ENCODE measurements at places on chromosomes 4 and X. TPM values are rescaled to one million over a fixed set of nuclear protein-coding genes. Genes with fewer than 3 reads are reported as not detected.

Gene TKTL2
- total RNA-seq: not detected

Gene SMARCA1
- 34.0 TPM for total RNA-seq

Gene NDNF
- total RNA-seq: 0.08 TPM

Gene MAGEB16
- not detected for total RNA-seq

Gene STBD1
- total RNA-seq: 7.4 TPM

Gene ATOH1
- not detected for total RNA-seq

Gene SPANXN3
- not detected for total RNA-seq

Gene GC
- total RNA-seq: not detected

Gene GABRQ
- total RNA-seq: 0.08 TPM

All from kidney epithelial cell (primary cell).